ENCODE measurements at places on chromosomes 1 and 21.

- no peaks in the 10 kb centered on the region for H3K4me1 ChIP-seq
- no peak overlapping the region for H3K27ac ChIP-seq
- H3K27me3 ChIP-seq: peaks cover 5% of the 10 kb centered on the region
Observed at GRCh38 chr1:23202263-23202749, 15.0 kb downstream of the HTR1D start.

GRCh38 chr1:91133248-91133647 is 111.4 kb upstream of the ZNF644 start:
- DNase-seq: no peak
- H3K27ac ChIP-seq: no peak overlapping the region
- H3K36me3 ChIP-seq: no peaks in the 10 kb centered on the region
- no peak overlapping the region for H3K4me3 ChIP-seq
- no peaks in the 10 kb centered on the region for H3K4me1 ChIP-seq
- peaks cover 10% of the 10 kb centered on the region for H3K27me3 ChIP-seq

- no peaks in the 10 kb centered on the region for H3K36me3 ChIP-seq
- H3K4me3 ChIP-seq: no peak overlapping the region
- peaks cover 7% of the 10 kb centered on the region for H3K27me3 ChIP-seq
Observed at GRCh38 chr1:184465489-184466146, 78.8 kb downstream of the C1orf21 start.

DNA sequence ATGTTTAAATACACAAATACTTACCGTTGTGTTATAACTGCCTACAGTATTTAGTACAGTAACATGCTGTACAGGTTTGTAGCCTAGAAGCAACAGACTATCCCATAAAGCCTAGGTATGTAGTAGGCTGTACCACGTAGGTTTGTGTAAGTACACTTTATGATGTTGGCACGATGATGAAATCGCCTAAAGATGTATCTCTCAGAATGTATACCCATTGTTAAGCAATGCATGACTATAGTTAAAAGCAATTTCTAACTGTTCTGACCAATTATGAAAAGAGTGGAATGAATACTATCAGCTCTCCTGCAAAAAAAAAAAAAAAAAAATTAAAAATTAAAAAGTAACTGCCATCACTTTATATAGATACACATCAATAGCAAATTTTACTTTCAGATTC is 11.4 kb downstream of the HP1BP3 start:
- no peak for DNase-seq
- no peak overlapping the region for H3K27ac ChIP-seq
- no peaks in the 10 kb centered on the region for H3K27me3 ChIP-seq
- H3K4me1 ChIP-seq: peaks cover 11% of the 10 kb centered on the region
- H3K4me3 ChIP-seq: no peak overlapping the region

- no peaks in the 10 kb centered on the region for H3K27me3 ChIP-seq
- H3K4me1 ChIP-seq: peaks cover 81% of the 10 kb centered on the region
- DNase-seq: no peak
- no peak overlapping the region for H3K4me3 ChIP-seq
- peaks cover 29% of the 10 kb centered on the region for H3K36me3 ChIP-seq
- H3K27ac ChIP-seq: peak overlapping the region; percentile 43
Observed at GRCh38 chr1:235014756-235015155, 113.9 kb downstream of the TOMM20 start.

GRCh38 chr1:115671176-115671934 is 29.6 kb downstream of the VANGL1 start:
- no peak overlapping the region for H3K4me3 ChIP-seq
- no peaks in the 10 kb centered on the region for H3K27me3 ChIP-seq
- no peak for DNase-seq
- peaks cover 13% of the 10 kb centered on the region for H3K4me1 ChIP-seq

DNA sequence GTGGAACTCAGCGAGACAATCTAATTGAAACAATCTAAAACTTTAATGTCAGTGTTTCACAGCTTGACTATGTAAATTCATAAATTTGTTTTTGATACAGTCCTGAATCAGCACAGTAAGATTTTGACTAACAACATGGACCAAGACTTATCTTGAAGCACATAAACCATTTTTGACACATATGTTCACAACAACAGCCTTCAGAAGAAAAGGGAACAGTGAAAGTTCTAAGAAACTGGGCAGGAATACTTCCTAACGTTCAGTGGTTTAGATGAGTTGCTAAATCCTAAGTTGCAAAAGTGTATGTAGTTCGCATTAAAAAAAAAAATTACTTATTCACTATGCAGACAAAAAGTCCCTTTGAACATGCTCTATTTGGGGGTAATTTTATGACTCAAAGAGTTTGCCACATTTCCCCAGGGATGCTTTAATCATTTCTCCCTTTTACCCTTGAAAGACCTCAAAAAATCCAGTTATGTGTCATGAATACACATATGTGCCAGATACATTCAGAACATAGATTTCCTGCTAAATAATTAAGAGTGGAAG is 120.2 kb downstream of the MRPL39 start:
- peak overlapping the region; percentile 63 for H3K27ac ChIP-seq
- H3K4me3 ChIP-seq: no peak overlapping the region
- no peaks in the 10 kb centered on the region for H3K27me3 ChIP-seq
- H3K36me3 ChIP-seq: peaks cover 12% of the 10 kb centered on the region
- peaks cover 41% of the 10 kb centered on the region for H3K4me1 ChIP-seq

GRCh38 chr1:36572142-36572715 is 89.5 kb upstream of the CSF3R start:
- no peaks in the 10 kb centered on the region for H3K4me1 ChIP-seq
- no peak overlapping the region for H3K4me3 ChIP-seq
- no peak for DNase-seq
- peaks cover 10% of the 10 kb centered on the region for H3K27me3 ChIP-seq
- H3K36me3 ChIP-seq: no peaks in the 10 kb centered on the region

DNA sequence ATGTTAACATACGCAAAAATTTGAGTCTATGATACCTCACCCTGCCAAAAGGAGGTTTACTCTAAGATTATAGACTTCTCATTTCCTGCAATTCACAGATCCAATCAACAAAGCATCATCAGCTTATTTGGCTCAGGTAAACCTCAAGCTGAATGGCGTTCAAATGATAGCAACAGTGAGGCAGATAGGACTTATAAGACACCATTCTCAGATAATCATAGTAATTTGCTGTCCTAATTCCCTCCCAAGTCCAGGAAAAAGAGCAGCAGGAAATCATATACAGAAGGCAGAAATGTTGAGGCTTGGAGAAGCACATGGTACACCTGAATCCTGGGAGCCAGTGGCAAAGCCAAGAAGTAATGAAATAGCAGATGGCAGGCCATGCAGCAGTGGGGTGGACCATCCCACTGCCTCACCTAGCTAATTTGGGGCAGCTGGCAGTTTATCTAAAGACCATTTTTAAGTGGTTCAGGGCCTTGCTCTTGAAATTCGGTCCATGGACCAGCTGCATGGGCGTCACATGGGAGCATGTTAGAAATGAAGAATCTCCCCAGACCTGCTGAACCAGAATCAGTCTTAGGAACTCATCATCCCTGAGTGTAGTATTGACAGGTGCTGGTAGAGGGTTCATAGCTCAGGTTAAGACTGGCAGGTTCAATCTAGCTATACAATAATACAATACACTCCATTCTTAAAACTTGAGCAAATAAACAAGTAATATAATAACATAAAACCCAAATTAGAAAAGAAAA is 57.7 kb downstream of the ASTN1 start:
- no peak for DNase-seq
- no peak overlapping the region for H3K27ac ChIP-seq
- no peaks in the 10 kb centered on the region for H3K4me1 ChIP-seq
- H3K4me3 ChIP-seq: no peak overlapping the region

DNA sequence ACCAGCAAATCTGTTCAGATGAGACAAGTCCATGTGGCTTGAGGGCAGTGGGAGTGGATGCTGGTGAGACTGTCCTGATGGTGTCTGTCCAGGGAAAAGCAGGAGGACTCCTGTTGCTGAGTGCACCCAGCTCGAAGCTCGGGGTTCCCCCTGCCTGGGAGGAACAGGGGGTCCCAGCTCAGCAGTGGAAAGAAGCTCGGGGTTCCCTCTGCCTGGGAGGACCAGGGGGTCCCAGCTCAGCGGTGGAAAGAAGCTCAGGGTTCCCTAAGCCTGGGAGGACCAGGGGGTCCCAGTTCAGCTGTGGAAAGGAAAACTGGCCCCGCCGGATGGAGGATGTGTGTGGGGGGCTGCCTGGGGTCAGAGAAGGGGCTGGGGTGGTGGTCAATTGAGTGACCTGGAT is 39.1 kb downstream of the CRYAA start:
- H3K27me3 ChIP-seq: no peaks in the 10 kb centered on the region
- DNase-seq: no peak
- no peaks in the 10 kb centered on the region for H3K36me3 ChIP-seq
- H3K4me3 ChIP-seq: no peak overlapping the region
- H3K4me1 ChIP-seq: no peaks in the 10 kb centered on the region

DNA sequence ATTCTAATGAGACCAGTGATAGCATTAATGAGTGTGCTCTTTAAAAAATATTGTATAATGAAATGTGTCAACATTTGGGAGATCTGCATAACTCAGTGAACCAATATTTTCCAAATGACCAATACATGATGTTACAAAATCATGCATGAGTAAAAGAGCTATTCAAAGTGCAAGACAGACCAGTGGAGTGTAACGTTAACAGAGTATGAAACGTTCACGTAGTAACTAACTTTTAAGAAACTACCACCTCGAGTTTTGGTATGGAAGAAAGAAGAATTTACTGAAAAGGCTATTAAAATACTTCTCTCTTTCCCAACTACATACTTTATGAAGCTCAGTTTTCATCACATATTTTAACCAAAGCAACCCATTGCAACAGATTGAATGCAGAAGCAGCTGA is 9.6 kb upstream of the SLC6A9 start:
- no peak overlapping the region for H3K27ac ChIP-seq
- no peak for DNase-seq
- H3K4me3 ChIP-seq: no peak overlapping the region
- no peaks in the 10 kb centered on the region for H3K36me3 ChIP-seq
- H3K4me1 ChIP-seq: no peaks in the 10 kb centered on the region

GRCh38 chr1:25050165-25050564 is 120.1 kb upstream of the RUNX3 start:
- DNase-seq: no peak
- no peak overlapping the region for H3K4me3 ChIP-seq
- H3K36me3 ChIP-seq: no peaks in the 10 kb centered on the region
- H3K27me3 ChIP-seq: peaks cover 34% of the 10 kb centered on the region
- H3K4me1 ChIP-seq: no peaks in the 10 kb centered on the region

GRCh38 chr21:26169611-26170470 is 729 bp downstream of the APP start:
- H3K4me3 ChIP-seq: peak overlapping the region; percentile 88
- peak; percentile 35 for DNase-seq
- H3K36me3 ChIP-seq: peaks cover 2% of the 10 kb centered on the region
- peaks cover 26% of the 10 kb centered on the region for H3K4me1 ChIP-seq
- H3K27ac ChIP-seq: peak overlapping the region; percentile 91
- peaks cover 1% of the 10 kb centered on the region for H3K27me3 ChIP-seq

- peak; percentile 29 for DNase-seq
- peak overlapping the region; percentile 100 for H3K4me3 ChIP-seq
- H3K27ac ChIP-seq: peak overlapping the region; percentile 99
- H3K36me3 ChIP-seq: peaks cover 24% of the 10 kb centered on the region
Observed at GRCh38 chr1:93079685-93080141, 630 bp downstream of the MTF2 start.

- no peaks in the 10 kb centered on the region for H3K36me3 ChIP-seq
- no peaks in the 10 kb centered on the region for H3K4me1 ChIP-seq
- no peak overlapping the region for H3K27ac ChIP-seq
- H3K27me3 ChIP-seq: no peaks in the 10 kb centered on the region
- H3K4me3 ChIP-seq: no peak overlapping the region
- DNase-seq: no peak
Observed at GRCh38 chr1:54161495-54162168, 8.8 kb upstream of the CDCP2 start.

DNA sequence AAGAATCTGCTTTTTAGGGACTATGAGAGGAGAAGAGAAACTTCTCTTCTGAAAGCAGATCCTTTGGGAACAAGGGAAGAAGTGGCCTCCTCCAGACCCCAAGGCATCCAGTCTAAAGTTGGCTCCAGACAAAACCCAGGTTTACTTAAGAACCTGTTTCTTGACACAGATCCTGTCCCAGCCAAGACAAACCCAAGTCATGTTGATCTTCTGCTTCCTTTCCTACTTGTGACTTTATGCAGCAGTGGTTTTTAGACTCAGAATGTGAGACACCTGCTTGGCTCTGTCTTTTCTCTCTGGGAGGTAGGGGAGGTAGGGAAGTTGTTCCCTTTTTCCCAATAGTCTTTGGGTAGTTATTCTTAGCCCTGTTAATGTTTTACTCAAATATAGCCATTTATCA is 38.3 kb downstream of the ELAPOR1 start:
- no peak for DNase-seq
- H3K4me3 ChIP-seq: no peak overlapping the region
- no peaks in the 10 kb centered on the region for H3K4me1 ChIP-seq

GRCh38 chr1:212858461-212859265 is 588 bp downstream of the FLVCR1 start:
- peak overlapping the region; percentile 98 for H3K27ac ChIP-seq
- H3K4me1 ChIP-seq: peaks cover 28% of the 10 kb centered on the region
- peak; percentile 30 for DNase-seq
- peaks cover 8% of the 10 kb centered on the region for H3K36me3 ChIP-seq
- H3K27me3 ChIP-seq: no peaks in the 10 kb centered on the region

DNA sequence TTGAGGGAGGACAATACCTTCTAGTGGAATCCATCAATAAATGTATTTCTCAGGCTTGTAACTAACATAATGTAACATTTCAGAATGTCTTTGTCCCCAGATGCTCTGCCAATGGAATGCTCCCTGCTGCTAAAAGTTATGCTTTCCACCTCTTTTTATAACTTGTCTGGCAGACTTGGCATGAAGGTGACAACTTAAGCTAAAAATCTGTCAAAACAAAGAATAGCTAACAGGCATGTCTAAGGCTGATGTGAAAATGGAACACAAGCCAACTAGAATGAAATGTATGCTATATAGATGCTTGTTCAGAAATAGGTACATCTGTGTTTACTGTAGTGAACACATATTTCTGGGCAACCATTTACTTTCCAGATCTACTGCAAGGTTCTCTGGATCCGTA is 467.9 kb downstream of the MRPL39 start:
- H3K4me3 ChIP-seq: no peak overlapping the region
- no peak for DNase-seq
- H3K36me3 ChIP-seq: no peaks in the 10 kb centered on the region
- H3K4me1 ChIP-seq: no peaks in the 10 kb centered on the region
- no peaks in the 10 kb centered on the region for H3K27me3 ChIP-seq

- no peaks in the 10 kb centered on the region for H3K27me3 ChIP-seq
- peak overlapping the region; percentile 94 for H3K27ac ChIP-seq
- peaks cover 22% of the 10 kb centered on the region for H3K36me3 ChIP-seq
- no peak overlapping the region for H3K4me3 ChIP-seq
- no peak for DNase-seq
Observed at GRCh38 chr1:160438935-160439334, 38.6 kb downstream of the VANGL2 start.

DNA sequence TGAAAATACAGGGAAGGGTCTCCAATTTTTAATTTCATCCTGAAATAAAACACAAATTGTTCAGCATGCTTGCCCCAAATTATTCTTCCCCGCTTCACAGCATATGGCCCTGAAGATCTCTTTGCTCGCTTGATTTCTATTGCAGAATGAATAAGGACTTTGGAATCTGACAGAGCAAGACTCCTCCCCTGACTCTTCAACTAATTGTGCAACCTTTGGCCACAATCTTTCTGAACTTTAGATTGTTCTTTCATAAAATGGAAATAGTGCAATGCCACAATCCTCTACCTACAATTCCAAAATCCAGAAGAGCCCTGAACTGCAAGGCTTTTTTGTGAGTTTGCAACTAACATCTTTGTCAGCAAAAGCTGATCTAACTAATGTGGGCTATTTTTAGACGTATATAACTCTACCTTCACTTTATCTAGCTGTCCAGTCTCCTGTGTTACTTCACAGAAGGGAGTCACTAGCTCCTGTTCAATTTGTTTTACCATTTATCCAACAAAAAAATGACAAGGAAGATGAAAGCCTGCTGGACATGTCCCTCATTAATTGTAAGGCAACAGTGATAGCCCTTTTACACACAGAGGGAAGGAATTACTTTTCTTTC is 13.4 kb downstream of the RNASEL start:
- H3K4me1 ChIP-seq: no peaks in the 10 kb centered on the region
- H3K27me3 ChIP-seq: no peaks in the 10 kb centered on the region
- H3K4me3 ChIP-seq: no peak overlapping the region
- peaks cover 33% of the 10 kb centered on the region for H3K36me3 ChIP-seq
- H3K27ac ChIP-seq: no peak overlapping the region
